ENCODE measurements at places on chromosomes 5 and 9.

GRCh38 chr5:132258102-132259068, 889 bp downstream of the PDLIM4 start:
- DNase-seq: no peak

DNA sequence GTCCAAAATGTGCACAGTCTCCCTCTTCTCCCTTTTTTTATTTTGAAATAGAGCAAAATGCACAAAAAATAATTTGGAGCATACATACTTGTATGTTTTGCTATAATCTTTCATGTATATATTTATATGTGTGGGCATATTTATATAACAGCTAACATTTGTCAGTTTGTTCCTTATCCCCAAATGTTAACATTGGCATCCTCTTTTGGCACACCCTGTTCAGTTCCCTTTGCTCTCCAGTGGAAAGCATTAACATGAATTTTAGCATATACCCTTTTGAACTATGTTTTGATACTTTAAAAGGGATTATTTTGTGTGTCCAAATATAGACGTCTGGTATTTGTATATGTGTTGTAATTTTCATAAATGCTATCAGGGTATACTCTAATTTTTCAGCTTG, 306.2 kb downstream of the ARHGAP26 start:
- DNase-seq: no peak

DNA sequence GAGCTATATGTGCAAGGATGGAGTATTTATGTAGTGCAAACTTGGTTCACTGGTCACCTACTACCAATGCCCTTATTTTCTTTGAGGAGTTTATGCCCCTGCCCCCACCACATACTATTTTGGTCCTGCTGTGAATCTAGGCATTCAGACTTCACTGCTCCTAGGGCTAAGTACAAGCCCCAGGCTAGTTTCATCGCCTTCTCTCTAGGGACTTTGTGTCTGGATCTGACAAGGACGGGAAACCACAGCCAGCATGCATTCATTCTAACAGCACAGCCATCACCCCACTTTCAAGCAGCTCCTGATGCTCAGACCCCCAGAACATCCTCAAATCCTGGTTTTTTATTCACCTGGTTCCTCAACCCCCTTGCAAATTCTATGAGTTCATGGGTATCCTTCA, 56.8 kb downstream of the DRD1 start:
- no peak for DNase-seq

DNA sequence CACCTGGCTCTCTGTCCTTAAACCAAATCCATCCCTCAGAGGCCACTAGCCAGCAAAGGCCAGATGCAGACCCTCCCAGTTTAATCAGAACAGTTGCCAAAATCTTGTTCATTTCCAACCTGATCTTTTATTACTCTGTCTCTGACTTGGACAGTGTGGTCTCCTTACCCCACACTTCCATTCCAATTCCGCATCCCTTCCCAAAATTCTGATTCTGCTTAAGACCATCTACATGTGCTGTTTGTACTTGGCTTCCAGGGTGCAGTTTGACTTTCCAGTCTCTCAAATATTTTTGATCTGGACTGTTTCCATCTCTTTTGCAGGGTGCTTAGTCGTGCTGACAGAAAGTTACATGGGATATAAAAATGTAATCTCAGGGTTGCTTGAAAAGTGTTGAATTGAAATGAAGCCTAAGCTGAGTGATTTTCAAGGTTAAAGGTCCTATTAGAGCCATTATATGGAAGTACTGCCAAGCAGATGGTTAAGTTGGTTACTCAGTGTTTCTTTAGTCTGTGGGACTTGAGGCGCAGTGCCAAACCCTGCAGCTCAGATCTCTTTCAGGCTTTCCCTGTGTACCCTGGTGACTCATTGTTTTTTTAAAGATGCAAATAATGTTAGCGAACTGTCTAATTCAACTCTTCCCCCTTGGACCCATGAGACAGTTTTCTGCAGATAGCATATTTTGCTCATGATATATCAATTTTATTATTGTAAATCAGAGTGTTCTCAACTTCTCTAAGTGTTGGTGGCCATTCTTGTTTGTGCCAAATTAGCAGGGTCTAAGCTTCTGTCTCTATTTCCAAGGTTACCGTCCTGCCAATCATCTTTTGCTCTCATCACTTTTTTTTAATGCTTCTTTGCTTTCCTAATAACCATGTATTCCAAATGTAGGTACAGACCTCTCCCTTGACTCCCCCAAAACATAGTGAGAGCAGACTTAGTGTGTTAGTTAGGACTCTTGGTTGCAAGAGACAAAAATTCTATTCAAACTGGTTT, 18.2 kb upstream of the DCP2 start:
- peak; percentile 88 for DNase-seq

- DNase-seq: no peak
These were observed 97.2 kb downstream of the CARTPT start for GRCh38 chr5:71816307-71816706.

DNA sequence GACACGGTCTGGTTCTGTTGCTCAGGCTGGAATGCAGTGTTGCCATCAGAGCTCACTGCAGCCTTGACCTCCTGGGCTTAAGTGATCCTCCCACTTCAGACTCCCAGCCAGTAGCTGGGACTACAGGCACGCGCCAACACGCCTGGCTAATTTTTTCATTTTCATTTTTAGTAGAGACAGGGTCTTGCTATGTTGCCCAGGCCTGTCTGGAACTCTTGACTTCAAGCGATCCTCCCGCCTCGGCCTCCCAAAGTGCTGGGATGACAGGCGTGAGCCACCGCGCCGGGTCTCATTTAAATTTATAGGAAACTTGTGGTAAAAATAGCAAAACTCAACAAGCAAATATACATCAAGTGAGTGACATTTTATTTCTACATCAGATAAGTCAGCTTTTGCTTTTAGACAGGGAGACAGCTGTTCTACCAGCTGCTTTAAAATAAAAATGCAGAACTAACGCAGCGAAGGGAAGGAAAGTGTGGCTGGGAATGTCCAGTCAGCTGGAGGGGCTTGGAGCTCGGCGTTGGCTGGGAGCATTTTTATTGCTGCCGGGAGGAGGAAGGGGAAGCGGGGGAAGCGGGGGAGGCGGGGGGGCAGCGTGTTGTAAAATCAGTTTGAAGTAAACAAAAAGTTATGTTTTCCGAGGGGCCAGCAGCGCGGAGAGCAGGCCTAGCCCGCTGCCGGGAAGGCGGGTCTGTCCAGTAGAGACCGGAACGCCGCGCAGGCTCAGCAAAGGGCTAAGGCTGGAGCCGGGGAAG, 707 bp upstream of the ZFYVE16 start:
- DNase-seq: peak; percentile 12

DNA sequence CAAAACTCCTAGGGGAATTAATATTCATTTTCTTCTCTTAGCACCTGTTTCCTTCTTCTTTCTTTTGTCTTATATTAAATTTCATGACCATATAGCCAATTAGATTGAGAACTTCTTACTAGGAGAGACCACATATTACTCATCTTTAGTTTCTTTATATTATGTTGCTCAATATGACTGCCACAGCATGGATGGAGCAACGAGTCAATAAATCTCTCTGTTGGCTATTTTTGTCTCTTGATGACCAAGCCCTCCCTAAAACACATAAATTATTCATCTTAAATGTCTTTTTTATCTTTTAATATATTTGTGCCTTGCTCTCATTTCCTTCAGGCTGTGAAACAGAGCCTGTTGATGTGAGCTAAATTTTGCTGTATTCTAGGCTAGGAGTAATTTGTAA, 123.0 kb downstream of the ADAMTSL1 start:
- DNase-seq: peak; percentile 72

DNA sequence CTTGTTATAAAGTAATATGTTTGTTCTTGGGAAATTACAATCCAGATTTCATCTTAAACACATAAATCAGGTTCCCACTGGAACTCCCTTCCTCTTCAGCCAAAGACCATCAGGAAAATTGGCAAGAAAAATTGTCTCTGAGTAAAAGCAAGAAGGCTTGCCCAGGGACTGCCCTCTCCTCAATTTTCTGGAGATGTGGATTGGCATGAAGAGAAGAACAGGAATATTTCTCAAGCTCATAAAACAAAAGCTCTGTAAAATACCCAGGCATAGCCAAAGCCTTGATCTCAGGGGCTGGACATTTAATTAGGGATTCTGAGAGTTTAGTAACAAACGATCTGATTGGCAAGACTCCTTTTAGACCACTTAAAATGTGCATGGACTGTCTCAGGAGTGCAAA, 223.4 kb downstream of the ZNF608 start:
- no peak for DNase-seq

GRCh38 chr5:154475591-154476353, 2.3 kb downstream of the HAND1 start:
- no peak for DNase-seq

- DNase-seq: peak; percentile 89
These were observed 2.5 kb upstream of the ZNF367 start for GRCh38 chr9:96420468-96421219.

DNA sequence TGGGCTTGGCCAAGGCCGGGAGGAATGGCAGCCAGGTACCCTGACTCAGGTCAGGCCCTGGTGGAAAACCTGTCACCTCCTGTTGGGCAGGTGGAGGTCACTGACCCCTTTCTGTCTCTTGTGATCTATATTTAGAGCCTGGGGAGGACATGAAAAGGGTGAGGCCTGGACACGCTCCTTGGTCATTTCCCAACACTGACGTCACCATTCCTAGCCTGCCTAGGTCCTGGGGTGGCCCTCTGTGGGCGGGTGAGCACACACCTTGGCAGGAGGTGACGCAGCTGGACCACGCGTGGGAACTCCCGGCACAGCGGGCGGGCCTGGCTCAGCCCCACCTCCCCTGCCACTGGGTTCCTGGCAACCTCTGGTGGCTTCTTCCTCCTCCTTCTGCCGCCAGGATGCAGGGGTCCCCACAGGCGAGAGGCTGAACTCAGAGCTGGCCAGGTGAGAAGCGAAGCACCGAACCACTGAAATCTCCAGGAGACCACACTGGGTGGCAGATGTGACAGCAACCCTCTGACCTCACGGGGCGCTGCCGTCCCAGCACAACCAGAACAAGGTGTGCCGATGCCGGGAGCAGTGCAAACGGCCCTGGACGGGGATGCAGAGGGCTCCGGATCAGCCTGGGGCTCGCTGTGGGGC, 6.4 kb upstream of the RALGDS start:
- no peak for DNase-seq

DNA sequence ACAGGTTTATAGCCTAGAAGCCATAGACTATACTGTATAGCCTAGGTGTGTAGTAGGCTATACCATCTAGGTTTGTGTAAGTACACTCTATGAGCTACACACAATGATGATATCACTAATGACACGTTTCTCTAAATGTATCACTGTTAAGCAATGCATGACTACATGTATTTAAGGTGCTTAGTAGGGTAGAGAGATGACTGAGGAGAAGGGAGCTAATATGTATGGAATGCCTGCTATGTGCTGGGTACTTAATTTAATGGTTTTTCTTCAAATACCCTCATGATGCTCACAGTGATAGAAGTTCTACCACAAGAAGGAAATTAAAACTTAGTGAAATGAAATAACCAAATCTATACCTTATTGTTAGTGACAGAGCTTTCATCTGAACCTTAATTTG, 1785.5 kb downstream of the EFNA5 start:
- DNase-seq: no peak

GRCh38 chr5:112366987-112367386, 52.1 kb downstream of the EPB41L4A start:
- DNase-seq: no peak

DNA sequence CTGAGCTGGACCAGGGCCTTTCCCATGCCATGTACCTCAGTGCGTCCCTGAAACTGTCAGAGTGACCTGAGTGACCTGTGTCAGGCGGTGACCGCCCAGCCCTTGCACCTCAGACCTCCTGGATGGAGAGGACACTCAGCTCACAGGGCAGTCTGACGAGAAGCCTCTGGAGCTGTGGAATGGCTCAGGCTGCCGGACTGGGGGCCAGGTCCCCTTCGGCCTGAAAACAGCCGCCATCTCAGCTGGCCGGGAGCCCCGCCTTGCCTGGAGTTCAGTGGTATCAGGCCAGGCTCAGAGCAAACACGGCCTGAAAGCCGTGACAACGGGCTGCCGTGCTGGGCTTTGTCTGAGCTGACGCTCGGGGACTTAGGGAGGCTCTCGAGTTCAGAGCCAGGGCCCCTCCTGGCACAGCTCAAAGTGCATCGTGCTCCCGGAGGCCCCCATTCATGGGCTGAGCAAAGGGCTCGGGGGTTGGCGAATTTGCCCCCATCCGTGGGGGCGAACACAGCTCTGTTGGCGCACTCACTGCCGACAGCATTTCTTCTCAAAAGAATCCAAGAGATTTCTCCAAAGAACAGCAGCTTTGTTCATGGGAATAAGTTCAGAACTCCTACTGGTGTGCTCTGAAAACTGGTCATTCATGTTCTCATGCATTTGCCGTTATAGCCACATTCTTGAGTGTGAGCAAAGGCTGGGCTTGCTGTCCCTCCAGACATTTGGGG, 8.4 kb upstream of the SLC9A3 start:
- DNase-seq: no peak

DNA sequence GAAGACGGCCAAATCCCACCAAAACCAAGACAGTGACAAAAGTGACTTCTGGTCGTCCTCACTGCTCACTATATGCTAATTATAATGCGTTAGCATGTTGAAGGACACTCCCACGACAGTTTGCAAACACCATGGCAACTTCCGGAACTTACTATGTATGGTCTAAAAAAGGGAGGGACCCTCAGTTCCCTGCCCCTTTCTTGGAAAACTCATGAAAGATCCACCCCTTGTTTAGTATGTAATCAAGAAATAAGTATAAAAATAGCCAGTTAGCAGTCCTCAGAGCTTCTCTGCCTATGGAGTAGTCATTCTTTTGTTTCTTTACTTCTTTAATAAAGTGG, 9.5 kb downstream of the FCN2 start:
- no peak for DNase-seq

DNA sequence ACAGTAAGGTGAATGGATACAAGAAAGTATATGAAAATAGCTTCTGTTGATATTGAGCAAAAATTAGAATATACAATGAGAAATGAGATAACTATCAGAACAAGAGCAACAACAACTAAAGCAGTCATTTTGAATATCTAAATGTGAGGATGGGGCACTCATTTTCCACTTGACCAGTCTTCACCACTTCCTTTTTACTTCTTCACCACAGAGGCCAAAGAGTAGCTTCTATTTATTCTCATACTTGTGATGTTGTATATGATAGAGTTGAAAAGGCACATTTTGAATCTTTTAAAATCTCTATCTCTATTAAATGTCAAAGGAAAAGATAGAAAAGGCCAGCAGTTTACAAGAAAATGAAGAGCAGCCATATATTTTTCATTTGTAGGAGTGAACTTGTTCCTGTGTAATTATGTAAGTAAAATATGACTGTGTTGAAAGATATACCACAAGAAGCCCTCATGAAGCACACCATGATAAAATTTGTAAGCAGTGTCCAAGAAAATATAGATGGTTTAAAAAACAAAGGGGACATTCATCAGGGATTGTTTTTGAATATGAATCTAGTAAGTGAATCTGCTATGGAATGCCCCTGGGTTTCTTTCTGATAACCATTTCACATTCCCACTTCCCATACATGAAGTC, 39.2 kb downstream of the ADAMTS19 start:
- DNase-seq: no peak

DNA sequence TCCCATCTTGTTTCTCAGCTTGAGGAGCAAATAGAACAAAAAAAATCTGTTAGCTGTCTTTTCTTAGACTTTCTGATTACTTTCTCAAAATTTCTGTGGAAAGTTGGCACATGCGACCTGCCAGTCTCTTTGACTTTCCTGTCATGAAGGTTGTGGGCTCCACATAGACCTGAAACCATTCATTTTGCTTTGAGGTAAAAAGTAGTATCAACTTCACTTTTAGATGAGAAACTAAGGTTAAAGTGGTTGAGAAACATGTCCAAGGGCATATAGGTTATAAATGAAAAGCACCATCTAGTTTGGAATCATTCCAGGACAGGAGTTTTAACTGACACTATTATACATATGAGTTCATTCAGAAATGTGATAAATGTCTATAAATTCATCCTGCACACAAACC, 42.7 kb downstream of the ST8SIA4 start:
- no peak for DNase-seq

Data from GM04504 (cell line).